ENCODE measurements at places on chromosomes 12 and 14.

DNA sequence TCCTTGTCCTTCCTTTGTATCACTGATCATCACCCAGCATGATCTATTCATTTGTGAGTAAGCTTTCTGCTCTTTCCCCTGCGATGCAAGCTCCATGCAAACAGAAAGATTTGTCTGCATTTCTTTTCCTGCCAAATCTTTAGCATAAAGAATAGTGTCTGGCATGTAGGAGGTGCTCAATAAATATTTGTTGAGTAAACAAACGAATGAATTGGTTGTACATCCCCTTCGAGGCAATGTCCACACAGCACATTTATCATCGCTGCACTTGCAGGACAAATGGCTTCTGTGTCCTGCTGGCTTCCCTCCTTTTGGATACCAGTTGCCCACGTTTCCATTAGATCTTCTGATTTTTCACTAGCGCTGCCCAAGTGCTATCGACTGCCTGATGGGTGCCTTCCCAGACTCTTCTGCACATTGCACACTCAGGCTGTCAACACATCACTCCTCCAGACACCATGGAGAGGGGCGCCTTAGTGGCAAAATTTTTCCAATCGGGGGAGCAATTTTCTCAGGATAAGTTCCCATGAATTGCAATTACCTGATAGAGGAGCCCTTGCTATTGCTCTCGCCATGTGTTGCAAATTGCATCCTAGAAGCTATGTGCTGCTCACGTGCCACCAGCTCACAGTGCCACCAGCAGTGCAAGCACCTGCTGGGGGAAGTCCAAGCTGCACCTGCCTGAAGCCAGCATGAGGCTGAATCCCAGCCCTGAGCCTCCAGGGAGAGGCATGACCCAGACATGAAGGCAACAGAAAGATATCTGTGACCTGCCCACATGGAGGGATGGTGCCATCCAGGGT lies 206.6 kb downstream of the KIF26A start:
- DNase-seq, result no peak

DNA sequence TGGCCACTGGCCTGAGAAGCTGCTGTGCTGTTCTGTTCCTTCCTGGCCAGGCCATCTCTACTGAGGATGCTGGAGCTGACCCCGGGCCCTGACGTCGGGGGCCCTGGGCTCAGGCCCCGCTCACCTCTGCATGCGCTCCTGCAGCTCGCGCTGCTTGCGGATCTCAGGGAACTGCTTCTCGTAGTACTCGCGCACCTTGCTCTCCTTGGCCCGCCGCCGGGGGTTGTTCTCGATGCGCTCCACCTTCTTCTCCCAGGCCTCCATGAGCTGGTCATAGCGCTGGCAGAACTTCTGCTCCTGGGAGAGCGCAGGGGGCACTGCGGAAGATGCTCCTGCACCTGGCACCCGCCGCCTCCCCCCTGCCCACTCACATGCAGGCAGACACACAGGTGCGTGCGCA lies 135.6 kb downstream of the RFLNA start:
- DNase-seq, result no peak

DNA sequence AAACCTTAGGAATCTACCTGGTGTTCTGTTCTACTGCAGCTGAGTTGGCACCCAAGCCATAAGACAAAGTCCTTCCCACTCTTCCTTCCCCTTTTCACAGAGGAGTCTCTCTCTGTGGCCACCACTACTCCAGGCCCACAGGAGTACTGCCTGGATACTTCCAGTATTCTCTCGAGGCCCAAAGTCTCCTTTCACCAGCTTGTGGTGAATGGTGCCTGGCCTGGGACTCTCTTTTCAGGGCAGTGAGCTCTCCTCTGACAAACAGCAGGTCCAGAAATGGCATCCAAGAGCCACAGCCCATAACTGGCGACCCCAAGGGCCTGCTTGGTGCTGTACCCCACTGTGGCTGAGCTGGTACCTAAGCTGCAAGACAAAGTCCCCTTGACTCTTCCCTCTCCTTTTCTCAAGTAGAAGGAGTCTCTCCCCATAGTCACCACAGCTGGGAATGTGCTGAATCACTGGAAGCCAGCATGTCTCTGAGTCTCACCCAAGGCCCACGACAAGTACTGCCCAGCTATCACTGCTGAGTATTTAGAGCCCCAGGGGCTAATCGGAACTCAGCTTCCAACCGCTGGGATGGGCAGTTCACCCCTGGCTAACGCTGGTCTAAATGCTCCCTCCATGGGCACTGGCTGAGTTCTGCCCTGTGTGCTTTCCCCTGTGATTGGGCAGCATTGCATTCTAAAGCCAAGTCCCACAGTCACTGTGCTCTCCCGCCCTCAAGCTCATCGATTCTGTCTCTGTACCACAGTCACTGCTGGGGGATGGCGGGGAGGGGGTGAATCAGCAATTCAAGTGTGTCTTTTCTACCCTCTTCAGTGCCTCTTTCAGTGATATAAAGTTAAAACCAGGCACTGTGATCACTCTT lies 6.1 kb downstream of the A2ML1 start:
- no peak for DNase-seq

DNA sequence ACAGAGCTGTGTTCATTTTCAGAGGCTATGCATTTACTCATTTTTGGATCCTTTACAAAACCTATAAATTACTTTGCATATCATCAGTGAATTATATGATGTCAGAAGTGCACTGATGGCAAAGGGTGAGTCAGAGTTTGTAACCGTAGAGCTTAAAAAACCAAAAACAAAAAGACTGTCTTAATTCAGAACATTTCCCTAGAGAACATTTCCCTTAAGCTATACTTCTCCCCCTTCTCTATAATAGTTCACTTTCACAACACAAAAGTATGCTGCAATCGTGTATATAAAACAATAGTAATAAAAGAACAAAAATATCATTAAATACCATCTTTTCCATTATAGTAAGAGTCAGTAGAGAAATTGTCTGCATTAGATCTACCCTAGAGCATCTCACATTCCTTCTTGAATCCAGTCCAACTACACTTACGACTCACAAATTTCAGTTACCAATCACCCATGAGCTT lies 934.9 kb downstream of the LRFN5 start:
- no peak for DNase-seq

DNA sequence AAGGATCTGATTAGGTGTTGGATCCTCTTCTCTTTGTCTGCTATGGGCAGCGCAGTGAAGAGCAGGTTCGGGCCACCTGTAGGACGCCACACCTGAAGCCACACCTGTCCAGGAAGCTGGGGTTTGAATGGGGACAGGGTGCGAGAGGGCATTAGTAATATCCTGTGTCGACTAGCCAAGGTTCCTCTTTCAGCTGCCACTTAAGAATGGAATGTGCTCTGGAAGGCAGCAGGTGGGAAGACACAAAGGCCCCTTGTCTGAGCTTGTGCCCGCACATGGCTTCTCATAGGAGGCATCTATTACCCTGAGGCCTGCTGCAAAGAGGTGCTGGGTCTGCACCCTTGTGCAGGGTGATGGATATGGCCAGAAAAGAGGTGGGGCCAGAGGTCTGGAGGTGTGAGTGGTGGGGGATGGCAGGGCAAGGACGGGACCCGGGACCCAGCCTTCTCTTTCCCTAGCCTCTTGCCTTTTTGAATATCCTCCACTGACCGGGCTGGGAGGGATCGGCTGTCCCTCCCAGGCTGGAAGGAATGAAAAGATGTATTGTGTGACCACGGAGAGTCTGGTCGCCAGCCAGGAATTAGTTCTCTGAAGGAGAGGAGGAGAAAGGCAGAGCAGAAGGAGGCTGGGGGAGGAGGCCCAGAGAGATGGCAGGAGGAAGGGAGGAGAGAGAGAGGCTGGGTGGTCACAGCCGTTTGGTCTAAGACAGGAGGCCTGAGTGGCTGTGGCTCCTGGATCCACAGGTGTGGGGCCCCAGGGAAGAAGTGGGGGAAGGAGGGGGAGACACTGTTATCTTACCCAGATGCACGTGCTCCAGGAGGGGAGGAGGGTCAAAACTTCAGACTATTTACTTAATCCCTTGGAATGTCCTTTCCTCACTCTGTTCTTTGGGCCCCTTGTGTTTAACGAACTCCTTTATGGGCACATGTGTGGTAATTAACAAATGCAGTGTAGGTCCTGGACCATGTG lies 101.5 kb downstream of the SMOC1 start:
- no peak for DNase-seq

DNA sequence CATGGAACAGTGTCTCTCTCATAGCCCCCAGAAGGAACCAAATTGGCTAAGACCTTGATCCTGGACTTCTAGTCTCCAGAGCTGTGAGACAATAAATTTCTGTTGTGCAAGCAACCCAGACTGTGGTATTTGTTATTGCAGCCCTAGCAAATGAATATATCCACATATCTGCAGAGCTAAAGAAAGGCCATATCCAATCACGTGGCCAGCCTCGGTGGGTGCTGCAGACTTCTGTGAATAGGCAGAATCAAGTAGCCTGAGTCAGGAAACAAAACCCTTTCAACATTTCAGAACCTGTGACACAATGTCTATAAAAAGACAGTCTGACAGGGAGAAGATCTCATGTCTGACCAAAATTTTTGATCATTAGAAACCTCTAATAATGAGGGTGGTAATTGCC lies 71.0 kb upstream of the CPM start:
- DNase-seq, result no peak

GRCh38 chr12:510071-510825 lies 50.5 kb downstream of the B4GALNT3 start:
- no peak for DNase-seq

DNA sequence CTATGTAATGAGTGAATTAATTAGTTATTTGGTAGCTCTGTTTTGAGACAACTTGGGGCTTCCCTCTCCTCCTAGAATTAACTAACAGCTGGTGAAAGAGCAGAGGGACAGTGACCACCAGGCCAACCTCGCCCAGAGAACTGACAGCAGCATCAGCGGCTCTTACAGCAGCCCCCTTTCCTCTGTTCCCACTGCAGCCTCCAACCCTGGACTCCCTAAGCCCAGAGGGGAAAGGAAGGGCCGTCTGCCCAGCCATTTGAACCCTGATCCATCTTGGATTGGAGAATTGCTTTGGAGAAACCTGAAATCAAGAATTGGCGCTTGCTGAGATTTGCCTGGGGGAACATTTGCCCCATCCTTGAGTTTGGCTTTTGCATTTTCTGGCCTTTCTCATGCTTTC lies 45.5 kb downstream of the B4GALNT3 start:
- no peak for DNase-seq

GRCh38 chr12:5713599-5714081 lies 231.4 kb downstream of the ANO2 start:
- DNase-seq, result no peak

DNA sequence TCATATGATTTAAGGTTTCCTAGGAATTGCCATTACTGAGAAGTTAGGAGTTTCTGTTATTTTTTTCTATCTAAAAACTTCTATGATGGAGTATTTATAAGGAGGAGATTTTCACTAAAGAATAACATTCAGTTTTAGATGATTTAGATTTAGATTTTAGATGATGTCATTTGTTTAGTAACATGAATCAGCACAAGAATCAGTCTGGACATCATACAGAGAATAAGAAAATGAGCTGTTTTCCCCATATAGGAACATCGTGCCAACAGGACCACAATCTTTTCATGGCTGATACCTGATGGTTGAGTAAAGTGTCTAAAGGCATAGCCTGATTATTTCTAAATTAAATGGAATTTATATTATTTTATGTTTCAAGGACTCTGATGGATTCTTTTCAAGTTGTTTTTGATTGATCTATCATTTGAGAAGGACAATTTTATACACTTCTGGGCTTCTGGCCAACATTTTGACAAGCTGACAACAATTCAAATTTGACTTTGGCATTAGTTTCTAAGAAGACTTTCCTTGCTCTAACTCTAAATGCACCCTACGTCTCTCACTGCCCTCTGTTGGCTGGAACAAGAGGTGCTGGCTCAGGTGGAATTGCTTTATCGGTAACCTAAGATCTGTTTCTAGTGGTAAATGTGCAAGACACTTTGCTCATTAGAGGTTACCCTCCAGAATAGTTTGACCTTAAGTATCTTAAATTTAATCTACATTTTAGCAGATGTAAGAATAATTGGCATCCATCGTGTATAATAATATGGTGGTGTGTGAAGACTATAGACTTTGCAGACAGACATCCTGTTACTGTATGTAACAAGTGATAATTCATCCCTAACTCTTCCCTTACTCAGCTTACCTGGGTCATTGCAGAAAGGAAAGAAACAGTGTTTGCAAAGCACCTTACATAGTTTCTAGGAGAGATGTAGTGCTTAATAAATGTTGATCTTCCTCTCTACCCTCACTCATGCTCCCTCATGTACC lies 42.8 kb upstream of the CPSF6 start:
- DNase-seq, result no peak

GRCh38 chr12:85516667-85517325 lies 236.8 kb downstream of the ALX1 start:
- no peak for DNase-seq

- DNase-seq, result no peak
Measured at GRCh38 chr14:106556665-106557289, 1030.4 kb downstream of the TMEM121 start.

DNA sequence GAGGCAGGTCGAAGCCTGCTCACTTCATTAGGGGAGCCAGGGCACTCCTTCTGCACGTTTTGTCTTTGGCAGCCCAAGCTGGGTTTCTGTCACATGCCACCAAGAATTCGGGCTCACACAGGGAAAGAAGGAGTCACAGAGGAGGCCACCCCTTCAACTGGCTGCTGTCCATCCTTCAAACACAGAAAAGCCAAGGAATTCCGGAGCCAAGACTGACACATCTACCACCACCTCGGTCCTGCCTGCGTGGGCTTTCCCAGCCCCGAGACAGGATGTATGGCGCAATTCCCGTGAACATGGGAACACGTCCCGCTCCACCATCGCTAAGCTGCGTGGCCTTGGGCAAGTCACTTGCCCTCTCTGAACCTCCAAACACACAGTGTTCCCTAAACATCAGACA lies 70.4 kb downstream of the NCOR2 start:
- DNase-seq, result no peak

All from iPS DF 19.7 (cell line).